ENCODE measurements at places on chromosomes 1 and 21.

- DNase-seq: no peak
Measured at GRCh38 chr21:35244514-35244913, 195.4 kb upstream of the RUNX1 start.

- peak; percentile 62 for DNase-seq
Measured at GRCh38 chr1:119002028-119002686, 14.0 kb upstream of the TBX15 start.

DNA sequence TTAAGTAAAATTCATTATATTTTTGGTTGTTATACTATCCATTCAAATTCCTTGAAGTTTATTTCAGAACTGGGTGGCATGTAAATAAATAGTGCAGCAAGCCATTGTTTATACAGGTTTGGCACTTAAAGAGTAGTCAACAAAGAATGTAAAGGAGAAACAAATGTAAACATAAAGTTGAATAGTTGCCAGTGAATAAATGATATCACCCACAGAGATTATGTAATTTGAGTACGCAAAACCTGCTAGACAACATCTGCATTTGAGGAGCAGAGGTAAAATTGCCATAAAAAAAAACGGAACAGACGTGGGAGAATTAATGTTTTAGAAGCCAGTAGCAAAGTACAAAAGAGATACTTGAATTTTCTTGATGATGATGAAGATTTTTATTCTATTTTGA lies 111.6 kb downstream of the ADGRL2 start:
- peak; percentile 17 for DNase-seq

GRCh38 chr1:12594966-12595756 lies 22.8 kb downstream of the DHRS3 start:
- DNase-seq: peak; percentile 76

- no peak for DNase-seq
Measured at GRCh38 chr21:32467291-32467690, 54.8 kb downstream of the EVA1C start.

GRCh38 chr1:64215576-64215975 lies 12.2 kb downstream of the UBE2U start:
- DNase-seq: no peak

GRCh38 chr1:40171036-40171435 lies 9.8 kb downstream of the RLF start:
- DNase-seq: no peak

DNA sequence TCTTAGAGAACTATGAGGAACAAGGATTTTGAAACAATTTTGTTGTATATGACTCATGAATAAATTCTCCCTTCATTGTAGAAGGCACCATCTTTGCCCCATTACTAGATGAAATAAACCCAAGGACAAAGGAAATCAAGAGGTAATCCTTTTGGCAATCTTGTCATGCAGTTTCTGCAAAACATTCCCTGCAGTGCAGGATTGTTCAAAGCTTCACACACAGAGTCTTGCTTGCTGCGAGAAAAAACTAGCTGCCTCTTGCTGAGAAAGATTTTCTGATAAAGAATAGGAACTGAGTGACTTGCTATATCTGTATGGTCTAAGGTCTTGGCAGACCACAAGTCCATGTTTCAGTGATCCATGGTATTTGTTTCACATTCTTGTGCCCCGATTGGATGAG lies 657.4 kb upstream of the ADGRL4 start:
- no peak for DNase-seq

DNA sequence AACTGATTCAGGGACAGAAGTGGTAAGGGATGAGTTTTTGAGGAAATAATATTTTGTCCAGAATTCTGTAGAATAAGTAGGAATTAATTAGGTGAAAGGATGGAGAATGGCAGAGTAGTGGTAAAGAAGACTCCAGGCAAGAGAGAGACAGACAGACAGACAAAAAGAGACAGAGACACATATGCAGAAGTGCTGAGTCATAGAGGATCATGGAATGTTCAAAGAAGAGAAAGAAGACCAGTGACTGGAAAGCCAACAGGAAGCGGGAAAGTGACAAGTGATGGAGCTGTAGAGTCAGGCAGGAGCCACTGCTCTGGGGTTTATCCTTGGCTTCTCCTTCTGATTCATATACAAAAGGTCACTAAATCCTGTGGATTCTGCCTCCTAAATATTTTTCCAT lies 85.9 kb downstream of the UROD start:
- DNase-seq: no peak

GRCh38 chr1:199290186-199290585 lies 651.3 kb downstream of the PTPRC start:
- no peak for DNase-seq

- DNase-seq: peak; percentile 19
Measured at GRCh38 chr21:45073301-45074047, 906 bp upstream of the ADARB1 start.

DNA sequence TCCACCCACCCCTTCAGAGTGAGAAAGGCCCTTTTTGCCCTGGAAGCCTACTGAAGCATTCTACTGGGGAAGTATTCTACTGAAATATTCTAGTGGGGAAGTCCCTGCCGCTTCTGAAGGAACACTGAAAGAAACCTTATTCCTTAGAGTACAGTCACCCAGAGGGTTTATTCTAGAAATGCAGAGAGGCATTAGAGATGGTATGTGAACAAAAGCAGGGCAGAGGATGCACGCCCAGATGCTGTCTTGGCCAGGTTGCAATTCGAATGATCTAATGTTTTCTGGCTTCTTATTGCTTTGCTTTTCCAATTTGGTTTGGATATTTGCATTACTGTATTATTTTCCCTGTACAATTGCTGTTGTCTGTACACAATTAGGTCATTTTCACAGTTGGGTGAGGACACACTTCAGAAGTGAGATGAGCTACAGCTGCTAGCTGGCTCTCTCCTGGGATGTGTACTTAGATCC lies 37.1 kb downstream of the CCN1 start:
- no peak for DNase-seq

DNA sequence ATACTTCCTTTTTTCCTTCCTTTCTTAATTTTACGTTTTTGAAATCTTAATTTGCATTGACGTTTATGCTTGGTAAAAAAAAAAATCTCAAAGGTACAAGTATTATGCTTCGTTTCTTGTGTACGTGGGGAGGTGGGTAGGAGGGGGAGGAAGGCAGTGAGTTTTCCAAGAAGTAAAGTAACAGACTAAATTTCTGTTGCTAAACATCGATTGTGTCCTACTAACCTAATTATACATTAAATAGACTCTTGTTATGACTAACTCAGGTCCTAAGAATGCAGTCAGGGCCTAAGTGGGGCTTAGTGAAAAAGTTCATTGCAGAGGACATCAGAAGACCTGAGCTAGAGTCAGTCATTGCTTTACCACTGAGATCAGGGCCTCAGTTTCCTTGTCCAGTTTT lies 17.5 kb downstream of the NEK7 start:
- no peak for DNase-seq

GRCh38 chr1:65952696-65953095 lies 160.0 kb downstream of the PDE4B start:
- no peak for DNase-seq

DNA sequence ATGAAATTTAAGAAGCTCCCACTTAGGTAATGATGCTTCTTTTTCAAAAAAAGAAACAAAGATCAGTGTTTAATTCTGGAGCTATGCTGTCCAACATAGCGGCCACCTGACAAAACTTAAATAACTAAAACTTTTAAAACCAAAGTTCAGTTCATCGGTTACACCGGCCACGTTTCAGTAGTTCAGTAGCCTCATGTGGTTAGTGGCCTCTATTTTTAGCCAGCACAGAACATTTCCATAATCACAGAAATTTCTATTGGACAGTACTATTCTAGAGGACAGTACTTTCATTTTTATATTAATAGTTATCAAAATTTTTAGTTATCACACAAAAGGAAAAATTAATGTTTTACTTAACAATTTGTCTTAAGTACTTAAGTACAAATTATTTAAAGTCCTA lies 141.0 kb downstream of the USP25 start:
- DNase-seq: no peak

DNA sequence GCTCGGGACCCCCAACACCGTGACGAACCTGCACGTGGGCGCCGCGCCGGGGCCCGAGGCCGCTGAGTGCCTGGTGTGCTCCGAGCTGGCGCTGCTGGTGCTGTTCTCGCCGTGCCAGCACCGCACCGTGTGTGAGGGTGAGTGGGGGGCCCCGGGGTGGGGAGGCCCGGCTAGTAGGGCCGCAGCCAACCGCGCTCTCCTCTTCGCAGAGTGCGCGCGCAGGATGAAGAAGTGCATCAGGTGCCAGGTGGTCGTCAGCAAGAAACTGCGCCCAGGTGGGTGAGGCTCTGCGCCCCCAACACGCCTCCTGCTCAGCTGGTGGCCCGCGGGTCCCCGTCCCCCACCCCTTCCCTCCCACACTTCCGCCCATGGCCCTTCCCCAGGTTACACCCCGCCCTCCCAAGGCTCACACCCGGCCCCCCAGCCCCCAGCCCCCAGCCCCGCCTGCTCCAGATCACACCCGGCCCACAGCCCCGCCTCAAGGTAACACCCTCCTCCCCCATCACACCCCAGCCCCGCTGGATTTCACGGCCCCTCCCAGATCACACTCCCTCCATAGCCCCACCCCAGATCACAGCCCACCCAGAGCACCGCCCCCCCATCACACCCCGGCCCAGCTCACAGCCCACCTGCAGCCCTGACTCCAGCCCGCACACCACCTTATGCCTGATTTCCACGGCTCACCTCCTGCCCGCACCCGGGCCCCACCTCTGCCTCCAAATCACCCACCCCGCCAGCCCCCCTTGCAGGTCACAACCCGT lies 2.4 kb upstream of the MMP23B start:
- DNase-seq: no peak

DNA sequence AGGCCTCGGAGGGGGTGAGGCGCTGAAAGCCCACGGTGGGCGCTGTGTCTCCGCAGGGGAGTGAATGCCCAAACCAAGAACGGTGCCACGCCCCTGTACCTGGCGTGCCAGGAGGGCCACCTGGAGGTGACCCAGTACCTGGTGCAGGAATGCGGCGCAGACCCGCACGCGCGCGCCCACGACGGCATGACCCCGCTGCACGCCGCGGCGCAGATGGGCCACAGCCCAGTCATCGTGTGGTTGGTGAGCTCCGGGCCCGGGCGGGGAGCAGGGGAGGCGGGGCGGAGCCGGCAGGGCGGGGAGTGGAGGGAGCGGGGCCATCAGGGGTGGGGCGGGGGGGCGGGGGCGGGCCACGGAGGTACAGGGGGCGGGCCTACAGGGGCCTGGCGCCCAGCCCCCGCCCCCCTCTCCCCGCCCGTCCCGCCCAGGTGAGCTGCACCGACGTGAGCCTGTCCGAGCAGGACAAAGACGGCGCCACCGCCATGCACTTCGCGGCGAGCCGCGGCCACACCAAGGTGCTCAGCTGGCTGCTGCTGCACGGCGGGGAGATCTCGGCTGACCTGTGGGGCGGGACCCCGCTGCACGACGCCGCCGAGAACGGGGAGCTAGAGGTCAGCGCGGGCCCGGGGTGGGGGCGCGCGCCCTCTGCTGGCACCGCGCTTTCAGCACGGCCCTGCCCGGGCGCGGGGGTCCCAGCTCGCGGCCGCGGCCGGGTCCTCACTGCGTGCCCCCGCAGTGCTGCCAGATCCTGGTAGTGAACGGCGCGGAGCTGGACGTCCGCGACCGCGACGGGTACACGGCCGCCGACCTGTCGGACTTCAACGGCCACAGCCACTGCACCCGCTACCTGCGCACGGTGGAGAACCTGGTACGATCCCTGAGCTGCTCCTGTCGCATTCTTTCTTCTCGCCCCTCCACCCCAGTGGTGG lies 15.9 kb downstream of the ESPN start:
- peak; percentile 75 for DNase-seq

DNA sequence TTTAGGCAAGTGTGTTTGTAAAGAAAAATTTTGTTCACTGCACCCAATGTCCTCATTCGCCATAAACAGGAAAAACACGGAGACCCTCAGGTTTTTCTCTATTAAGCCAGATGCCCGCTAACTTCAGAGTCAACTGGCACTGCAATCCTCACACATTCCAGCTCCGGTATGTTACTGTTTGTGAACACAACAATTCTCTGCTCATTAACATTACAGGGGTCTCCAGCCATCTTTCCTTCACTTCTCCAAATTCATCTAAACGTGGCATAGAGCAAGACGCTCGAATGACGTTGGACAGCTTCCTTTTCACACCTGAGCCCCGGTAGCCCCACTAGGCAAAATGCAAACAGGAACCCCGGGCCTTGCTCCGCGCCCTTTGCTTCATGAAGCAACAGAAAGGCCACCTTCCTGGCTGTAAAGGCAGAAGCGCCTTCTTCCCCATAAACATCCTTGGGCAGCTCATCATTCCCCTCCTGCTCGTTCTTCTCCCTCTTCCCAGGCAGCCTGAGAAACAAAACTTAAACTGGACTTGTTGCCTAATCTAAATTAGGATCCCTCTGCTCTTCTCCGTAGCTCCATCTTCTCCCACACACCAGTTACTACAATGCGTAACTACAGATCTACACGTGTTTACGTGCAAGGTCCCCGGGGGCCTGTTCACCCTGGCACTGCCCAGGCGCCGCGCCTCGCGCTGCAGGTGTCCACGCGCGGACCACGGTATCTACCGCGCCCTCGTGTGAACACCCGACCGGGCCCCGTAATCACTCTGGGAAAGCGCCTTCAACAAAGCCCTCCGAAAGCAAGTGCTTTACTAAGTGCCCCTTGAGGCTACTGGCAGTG lies 1.2 kb downstream of the LBR start:
- peak; percentile 25 for DNase-seq

- no peak for DNase-seq
Measured at GRCh38 chr1:12708396-12709090, 7.4 kb upstream of the AADACL3 start.

DNA sequence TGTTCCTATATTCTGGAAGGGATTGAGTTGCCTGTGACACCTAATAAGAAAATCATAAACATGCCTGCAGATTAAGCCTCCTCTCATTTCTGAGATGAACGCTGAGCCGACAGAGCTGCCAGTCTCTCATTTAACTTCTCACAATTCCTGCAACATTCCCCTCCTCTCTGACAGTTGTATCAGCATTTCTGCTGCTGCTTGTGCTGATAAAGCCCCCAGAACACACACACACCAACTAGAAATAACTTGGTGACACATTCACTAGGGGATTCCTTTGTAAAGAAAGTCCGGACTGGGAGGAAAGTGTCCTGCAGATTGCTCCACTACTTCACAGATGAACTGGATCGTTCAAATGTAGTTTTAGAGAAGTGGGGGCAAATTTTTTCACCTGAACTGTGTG lies 437.3 kb downstream of the PLA2G4A start:
- no peak for DNase-seq

DNA sequence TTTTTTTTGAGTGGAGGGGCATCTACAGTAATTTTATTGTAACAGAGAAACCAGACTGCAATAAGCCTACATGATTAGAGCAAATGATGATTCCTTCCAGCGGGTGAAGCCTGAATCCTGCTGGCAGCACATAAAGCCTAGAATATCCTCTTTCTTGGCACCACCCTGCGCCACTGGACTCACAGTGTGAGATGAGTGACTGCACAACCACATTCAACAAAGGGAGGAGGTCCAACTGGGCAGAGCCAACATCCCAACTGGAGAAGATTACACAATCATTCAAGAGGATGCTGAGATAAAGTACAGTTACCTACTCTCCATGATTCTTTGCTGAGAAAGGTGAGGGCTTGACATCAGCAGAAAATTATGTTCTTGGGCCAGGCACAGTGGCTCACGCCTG lies 67.4 kb downstream of the TNFSF4 start:
- no peak for DNase-seq

GRCh38 chr1:54064299-54064698 lies 10.9 kb downstream of the TCEANC2 start:
- DNase-seq: no peak

- no peak for DNase-seq
Measured at GRCh38 chr1:227155688-227156087, 162.6 kb downstream of the CDC42BPA start.
